Activated effector memory CD4-positive, alpha-beta T cell treated with Interleukin-2 at 50 U/mL for 16 hours (primary cell): ENCODE measurements at places on chromosomes 12 and 14.

DNA sequence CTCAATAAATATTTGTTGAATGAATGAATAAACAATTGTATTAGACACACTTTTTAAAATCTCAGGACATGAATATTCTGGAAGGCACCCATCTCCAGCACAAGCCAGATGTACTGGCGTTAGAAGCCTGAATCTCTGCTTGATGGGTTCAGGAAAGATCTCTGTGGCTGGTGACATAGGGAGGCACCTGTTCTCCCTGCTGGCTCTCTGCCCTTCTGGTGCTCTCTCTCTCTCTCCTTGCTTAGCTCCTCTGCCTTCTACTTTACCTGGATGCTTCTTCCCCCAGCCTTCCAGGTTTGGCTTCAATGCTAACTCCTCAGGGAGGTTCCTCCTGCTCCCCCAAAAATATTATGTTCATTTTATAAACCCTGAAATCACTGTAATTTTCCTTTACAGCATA lies 1.5 kb downstream of the CYP46A1 start:
- DNase-seq: no peak

- no peak for DNase-seq
Observed at GRCh38 chr14:100979780-100980179, 76.3 kb upstream of the RTL1 start.

DNA sequence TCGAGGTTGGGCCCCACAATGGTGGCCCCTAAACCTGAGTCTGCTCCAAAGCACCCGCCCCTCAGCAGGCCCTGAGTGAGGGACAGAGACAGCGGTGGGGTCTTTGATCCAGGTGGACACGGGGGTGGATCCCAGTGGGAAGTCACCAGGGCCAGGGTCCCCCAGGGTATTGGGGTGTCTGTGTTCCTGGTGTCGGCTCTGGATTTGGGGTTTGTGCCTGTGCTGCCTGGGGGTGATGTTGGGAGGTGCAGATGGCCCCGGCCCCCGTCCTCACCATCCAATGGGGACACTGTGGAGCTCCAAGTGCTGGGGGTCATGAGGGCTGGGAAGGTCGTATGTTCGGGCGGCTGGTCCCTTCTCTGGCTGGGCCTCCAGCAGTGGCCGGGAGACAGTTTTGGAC lies 354.2 kb downstream of the TMEM121 start:
- no peak for DNase-seq

- no peak for DNase-seq
Observed at GRCh38 chr14:96095058-96095457, 55.9 kb downstream of the C14orf132 start.

GRCh38 chr14:100498068-100498467 lies 89.1 kb downstream of the BEGAIN start:
- DNase-seq: no peak

DNA sequence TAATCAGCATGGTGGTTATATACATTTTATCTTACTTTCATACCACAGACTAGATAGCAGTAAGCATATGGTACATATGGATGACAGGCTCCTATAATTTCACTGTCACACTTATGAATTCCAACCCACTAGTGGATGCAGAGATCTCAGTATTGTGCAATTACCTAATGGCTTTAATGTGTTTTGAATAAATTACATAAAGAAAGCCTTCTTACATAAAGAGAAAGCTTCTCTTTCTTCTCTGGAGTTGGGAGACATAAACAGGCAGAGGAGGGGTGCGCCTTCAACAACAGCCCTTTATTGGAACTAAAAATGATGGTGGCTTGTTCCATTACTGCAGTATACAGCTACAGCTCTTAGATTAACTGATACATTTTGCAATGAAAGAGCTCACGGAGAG lies 52.6 kb downstream of the SAV1 start:
- DNase-seq: no peak
